ENCODE measurements at places on chromosomes 7 and 10. TPM values are rescaled to one million over a fixed set of nuclear protein-coding genes. Genes with fewer than 3 reads are reported as not detected.

GRCh38 chr10:21202776-21203462 is 305.8 kb upstream of the NEBL start:
- no peak for DNase-seq

DNA sequence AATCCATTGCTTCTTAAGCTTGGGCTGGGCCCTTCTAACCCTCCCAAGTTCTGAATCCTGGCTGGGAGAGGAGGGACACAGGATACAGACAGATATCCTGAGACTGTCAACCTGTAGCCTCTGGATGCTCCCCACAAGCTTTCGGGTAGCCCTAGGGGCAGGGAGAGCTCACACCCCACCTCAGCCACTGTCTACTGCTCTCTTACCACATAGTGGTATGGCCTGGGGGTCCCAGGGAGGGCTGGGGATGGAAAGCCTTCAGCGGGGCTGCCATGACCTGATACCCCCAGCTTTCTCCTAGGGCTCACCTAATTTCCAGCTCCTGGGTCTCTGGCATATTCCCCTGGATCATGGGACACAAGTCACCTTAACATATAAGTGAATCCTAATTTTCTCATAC is 25.1 kb downstream of the CRHR2 start:
- DNase-seq = no peak

DNA sequence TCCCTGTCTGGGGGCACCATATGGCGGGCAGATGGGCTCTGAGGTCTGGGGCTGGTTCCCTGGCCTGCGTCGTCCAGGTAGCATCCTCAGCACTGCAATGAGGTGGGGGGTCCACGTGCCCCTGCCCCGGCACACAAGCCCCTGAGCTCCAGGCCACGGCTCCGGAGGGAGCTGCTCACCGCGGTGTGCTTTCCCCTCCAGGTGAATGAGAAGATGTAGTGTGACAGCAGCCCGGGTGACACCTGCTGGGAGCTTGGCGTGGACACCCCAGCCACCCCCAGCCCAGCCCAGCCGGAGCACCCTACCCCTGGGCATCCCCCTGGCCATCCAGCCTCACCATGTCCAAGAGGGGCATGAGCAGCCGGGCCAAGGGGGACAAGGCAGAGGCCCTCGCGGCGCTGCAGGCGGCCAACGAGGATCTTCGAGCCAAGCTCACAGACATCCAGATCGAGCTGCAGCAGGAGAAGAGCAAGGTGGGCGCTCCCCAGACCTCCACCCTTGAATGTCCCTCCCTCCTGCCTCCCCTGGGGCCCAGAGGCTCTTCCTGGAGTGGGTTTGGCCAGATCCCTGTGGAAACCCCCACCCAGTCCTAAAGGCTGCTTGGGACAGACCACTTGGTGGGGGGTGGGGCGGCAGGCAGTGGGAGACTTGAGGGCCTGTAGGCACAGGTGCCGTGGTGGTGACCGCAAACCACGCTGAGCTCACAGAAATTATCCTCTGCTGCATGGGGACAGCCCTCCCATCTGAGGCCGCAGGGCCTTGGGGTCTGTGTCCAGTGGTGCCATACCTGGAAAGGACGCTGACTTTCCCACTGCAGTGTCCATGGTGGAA is 38.9 kb downstream of the JAKMIP3 start:
- peak; percentile 84 for DNase-seq

- no peak for DNase-seq
Observed at GRCh38 chr10:12180221-12180974, 15.3 kb downstream of the NUDT5 start.

DNA sequence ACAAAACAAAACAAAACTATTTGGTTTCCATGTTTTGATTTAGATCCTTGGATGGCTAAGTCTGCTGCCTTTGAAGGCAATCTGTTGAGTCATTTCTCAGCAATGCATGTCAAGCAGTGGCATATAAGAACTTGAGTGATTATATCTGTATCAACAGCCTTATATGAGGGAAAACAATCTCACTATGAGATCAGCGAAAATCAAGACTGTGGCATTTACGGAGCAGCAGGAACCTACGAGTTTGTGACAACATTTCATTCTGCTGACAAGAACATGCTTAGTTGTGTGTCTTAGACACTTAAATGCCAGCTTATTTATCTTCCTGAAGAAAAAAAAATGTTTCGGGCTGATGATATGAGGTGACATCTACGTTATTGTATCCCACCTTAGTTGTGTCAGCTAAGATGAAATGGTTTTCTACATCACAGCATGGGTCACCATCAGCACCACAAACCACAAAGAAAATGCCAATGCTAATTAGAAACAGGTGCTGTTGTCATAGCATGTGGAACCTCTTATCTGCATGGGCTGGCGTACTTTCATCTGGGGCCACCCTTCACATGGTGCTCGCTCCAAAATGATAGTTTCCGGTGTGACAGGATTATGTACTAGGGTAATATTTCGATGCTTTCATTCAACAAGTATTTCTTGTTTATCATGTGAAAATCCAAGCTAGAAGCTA is 1085.5 kb downstream of the SORCS1 start:
- DNase-seq = no peak

DNA sequence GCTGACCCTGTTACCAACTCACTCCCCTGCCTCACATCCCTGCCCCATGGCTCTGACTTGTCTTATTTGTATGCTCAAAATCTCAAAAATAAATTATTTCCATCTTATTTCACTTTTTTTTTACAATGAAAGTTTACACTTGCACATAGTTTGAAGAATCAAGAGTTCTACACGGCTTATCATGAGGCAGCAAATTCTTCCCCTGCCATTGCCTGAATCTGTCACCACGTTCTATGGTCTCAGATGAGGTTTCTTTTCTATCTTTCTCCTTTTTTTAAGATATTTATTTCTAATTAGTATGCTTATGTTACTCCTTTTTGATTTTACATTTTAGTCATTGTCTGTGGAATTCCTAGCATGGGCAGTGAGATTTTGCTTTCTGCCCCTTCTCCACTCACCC is 28.4 kb downstream of the ARHGAP22 start:
- no peak for DNase-seq

GRCh38 chr7:149007611-149008010 is 20.7 kb downstream of the PDIA4 start:
- DNase-seq = no peak

- DNase-seq = no peak
Observed at GRCh38 chr7:12456506-12456905, 52.8 kb upstream of the VWDE start.

DNA sequence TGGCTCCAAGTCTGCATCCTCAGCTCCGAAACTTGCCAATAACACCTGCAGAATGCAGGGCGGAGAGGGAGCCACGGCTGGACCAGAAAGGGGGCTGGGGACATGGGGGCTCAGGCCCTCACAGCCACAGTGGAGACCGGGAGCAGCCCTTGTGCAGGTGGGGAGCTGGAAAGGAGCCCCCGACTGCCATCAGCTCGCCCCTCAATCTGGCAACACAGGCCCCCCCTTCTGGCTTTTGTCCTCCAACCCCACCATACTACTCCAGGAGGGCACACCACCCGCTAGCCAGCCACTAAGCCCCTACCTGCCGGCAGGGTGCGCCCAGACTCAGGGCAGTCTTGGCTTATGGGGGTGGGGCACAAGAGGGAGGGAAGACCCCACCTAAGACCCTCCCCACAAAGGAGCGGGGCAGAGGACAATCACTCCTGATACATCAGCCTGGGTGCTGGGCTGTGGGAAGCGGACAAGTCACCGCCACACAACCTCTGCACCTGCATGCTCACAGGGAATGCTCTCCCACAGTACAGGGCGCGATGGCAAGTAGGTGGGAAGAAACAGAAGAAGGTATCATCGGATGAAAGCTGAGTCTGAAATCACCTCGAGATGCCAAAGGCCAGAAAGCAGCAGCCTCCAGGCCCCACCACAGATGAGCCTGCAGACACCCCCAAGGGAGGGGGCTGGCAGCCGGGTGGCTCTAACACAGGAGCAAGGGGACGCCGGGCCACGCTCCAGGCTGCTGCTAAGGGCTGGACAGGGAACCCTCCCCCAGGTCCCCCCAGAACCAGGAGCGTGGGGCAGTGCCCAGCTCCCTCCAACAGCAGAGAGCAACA is 265.3 kb downstream of the ELFN1 start:
- DNase-seq = no peak

DNA sequence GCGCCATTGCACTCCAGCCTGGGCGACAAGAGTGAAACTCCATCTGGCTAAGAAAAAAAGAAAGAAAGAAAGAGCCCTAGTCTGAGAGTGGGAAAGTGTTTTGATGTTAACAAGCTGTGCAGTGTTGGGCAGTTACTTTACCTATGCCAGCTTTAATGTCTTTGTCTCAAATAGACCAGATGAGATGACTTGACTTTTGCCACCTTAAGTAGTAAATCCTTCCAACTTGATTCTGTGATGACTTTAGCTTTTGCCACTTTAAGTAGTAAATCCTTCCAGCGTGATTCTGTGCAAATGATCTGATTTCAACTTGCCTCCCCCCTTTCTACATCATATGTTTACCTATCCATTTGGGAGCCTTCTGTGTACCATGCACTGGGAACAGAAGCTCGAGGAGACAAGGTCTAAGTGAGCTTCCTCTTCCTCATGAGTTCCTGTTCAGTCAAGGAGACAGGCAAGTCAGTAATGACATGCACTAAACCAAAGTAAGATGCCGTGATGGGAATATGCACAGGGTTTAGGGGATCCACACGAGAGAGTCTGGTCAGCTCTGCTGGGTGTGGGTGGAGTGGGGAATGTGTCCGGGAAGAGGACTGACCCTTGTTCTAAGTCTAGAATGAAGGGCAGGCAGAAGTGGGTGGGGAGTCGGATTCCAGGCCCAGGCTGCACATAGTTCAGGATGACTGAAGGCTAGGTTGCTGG is 17.2 kb downstream of the INPP5F start:
- DNase-seq = no peak

DNA sequence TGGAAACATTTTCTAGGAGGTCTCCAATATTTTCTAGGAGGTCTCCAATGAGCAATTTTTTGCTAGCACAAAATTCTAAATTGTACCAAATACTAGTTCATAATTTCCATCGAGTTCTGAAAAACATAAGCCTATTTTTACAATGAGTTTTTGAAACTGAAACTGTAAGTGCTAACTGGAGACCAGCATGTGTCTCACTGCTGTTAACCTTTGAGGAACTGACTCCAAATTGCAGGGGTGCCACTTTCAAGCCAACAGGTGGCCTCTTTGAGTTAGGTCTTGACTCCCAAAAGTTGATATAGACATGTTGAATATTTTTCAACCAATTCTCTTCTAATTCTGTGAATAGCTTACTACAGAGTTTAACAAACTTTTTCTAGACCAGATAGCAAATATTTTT is 58.8 kb downstream of the CAV1 start:
- no peak for DNase-seq

DNA sequence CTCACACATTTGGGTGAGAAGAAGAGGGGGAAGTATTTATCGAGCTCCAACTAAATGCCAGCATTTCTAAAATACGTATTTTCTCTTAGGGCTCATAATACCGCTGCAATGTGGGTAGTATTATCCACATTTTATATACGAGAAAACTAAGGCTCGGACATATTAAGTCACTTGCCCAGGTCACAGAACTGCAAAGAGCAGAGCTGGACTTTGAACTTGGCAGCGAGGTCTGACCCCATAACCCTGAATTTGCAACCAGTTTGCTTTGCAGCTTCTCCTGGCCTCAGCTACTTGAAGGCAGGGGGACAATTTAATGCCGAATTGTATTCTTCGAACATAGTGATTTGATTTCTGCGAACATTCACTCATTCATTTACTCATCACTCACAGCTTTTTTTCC is 7.2 kb downstream of the ABLIM1 start:
- DNase-seq = no peak

ITPRID1 gene
- not detected for total RNA-seq

CYP2W1 gene
- not detected for total RNA-seq

DPYSL4 gene
- 33.8 TPM for total RNA-seq

TNS3 gene
- total RNA-seq = 93.8 TPM

CLDN4 gene
- total RNA-seq = 0.50 TPM

CRPPA gene
- total RNA-seq = 3.3 TPM

Measured in osteocyte (in vitro differentiated cells).